ENCODE measurements at places on chromosomes 4 and X.
A peak's percentile ranks its signal among the peaks of the same experiment; 100 is the strongest.

DNA sequence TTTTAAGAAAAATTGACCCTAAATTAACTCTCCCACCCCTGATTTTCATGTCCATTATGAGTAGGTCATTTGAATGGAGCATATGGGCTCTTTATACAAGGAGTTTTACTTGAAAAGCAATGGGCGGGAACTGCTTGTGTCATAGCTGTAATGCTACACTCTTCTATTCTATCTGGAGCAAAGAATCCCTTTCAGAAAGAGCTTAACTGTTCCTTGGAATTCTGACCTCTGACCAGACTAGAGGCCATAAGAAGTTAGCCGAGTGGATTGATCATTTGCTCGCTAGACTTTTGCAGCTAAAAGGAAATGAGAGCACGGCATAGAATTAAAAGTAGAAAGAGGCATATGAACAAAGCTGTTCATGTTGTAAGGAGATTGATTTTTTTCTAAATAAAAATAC, 79.1 kb downstream of the DOCK11 start:
- no peak for DNase-seq

DNA sequence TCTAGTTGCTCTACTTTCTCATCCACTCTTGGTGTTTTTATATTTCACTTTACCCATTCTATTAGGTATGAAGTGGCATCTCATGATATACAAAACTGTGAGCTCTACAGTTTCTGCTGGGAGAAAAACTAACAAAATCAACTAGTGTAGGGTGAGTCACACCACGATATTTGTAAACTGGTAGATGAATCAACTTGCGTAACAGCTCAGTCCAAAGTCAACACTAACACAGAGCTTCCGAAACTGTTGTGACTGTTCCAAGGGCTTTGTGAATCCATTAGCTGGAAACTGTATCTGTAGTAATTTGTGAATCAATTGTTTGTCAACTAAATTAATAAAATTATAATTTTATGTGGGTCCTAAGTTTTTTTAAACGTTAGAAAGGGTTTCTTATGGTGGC, 119.8 kb upstream of the TSPAN5 start:
- DNase-seq, result no peak

GRCh38 chrX:107465932-107466620, 16.6 kb downstream of the FRMPD3 start:
- no peak for DNase-seq

- DNase-seq, result no peak
Observed at GRCh38 chrX:6849716-6850414, 297.6 kb upstream of the STS start.

DNA sequence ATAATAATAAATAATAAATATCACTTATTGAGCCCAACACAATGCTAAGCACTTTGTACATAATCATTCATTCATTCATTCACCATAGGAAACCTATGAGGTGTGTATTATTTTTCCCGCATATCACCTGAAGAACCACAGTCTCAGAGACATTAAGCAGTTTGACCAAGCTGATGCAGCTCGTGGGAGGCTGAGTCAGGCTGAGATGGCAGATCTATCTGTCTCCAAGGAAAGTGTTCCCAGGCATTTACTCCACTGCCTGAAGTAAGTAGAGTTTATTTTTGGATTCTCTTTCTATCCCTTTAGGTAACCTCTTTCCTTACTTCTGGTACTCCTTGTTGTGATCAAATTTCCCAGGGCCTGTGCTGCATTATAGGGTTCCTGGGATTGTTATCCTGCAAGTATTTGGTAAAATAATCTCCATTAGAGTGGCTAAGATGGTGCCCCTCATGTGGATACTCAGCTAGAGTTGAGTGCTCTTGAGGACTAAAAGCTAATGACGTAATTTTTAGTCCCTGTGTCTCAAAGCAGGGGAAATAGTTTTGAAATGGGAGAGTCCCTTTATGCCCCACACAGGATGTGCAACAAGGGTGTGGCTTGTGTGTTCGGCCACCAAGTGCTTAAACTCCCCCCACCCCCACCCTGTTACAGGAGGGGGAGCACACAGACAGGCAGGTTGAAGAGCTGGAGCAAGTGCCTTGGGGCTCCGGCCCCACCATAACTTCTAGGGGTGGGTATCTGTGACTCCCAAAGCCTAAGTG, 467.0 kb downstream of the STIM2 start:
- no peak for DNase-seq

GRCh38 chr4:73662709-73663546, 42.7 kb upstream of the RASSF6 start:
- peak; percentile 77 for DNase-seq

GRCh38 chrX:82218361-82218760, 1016.5 kb downstream of the SH3BGRL start:
- no peak for DNase-seq

- no peak for DNase-seq
Observed at GRCh38 chrX:125248931-125249330, 70.7 kb upstream of the TEX13C start.

GRCh38 chr4:132982151-132982550, 166.9 kb upstream of the PCDH10 start:
- no peak for DNase-seq

DNA sequence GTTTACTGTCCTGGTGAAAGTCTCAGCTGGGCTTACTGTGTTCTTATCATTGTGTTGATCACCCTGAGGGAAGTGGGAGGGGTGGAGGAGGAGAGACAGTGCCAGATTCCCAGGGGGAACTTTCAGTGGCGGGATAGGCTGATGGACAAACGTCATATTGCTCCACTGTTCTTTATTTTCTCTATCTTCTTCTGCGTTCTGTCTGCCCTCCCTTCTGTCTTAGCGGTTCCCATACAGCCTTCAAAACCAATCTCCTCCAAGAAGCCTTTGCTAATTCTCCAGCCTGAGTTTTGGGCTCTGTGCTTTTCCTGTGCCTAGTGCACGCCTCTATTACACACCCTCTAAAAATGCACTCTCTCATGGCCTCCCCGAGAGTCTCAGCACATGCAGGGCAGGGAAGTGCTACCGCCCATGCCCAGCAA, 448.7 kb upstream of the FAT1 start:
- DNase-seq, result no peak

DNA sequence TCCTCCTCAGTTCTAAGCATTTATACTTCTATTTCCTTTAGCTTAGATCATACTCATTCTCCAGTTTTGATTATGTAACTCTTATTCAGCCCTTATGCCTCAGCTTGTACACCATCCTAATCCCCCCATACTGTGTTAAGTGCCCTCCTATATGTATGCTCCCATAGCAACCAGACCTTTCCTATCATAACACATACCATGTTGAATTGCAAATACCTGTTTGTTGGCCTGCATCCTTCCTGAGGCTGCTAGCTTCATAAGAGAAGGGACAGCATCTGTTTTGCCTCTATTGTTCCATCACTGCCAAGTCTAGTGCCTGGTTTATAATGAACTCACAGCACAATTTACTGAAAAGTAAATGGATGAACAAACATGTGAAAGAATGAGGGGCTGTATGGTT, 443.7 kb downstream of the CENPC start:
- peak; percentile 63 for DNase-seq

DNA sequence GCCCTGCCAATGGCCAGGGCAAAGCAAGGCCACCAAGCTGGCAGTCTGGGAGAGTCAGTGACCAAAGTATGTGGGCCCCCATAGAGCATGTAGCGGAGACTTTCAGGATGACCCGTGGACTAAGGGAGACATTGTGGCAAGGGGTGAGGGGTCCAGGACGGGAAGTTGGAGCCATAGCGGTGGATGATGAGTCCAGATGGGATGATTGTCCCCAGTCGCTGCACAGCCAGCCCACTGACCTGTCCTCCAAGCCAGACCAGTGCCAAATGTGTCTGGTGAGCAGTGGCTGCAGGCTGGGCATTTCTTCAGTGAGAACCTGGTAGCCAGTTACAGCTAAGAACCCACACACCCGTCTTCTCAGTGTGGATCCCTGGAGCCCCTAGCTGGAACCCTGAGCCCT, 34.3 kb downstream of the ZNF185 start:
- no peak for DNase-seq

- DNase-seq, result peak; percentile 44
Observed at GRCh38 chrX:1581132-1581531, 10.3 kb upstream of the AKAP17A start.

- no peak for DNase-seq
Observed at GRCh38 chr4:98510340-98510739, 148.1 kb downstream of the TSPAN5 start.

DNA sequence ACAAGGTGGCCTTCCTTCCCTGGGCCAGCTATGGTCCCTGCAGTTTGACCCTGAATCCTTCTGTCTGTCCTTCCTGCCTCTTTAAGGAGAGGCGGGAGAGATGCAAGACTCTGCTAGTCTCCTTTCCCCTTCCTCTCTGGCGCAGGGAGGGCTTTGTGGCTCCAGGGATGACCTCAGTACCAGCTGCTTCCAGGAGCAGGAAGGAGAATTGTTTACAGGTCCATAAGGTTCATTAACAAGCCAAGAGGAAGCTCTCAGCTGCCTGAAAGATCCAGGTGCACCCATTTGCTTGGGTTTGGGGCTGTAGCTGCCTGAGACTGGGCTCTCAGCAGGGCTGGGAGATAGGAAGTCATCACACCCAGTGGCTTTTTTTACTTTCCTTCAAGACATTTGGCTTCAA, 4.0 kb upstream of the FATE1 start:
- peak; percentile 34 for DNase-seq

GRCh38 chr4:23922541-23923111, 32.8 kb upstream of the PPARGC1A start:
- no peak for DNase-seq

DNA sequence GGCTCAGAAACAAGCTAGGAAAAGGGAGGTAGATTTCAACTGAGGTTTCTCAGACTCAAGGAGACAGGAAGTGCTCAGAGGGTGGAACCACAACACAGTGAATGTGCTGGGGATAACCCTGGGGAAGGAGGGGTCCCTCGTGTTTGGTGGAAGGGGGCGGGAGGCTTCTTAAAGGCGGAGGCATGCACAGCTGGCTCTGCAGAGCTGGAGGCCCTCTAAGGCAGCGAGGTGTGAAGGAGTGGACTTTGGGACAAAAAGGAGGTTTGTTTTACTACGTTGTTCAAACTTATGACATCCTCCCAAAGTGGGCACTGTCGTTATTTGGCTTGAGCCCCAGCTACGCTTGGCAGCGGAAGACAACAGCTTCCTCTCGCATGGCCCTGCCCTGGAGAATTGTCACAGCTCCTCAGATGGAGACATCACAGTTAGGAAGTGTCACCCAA, 21.7 kb upstream of the MTM1 start:
- no peak for DNase-seq

GRCh38 chr4:93467484-93468155, 360.9 kb upstream of the ATOH1 start:
- no peak for DNase-seq

- DNase-seq, result no peak
Observed at GRCh38 chr4:77445823-77446222, 159.8 kb upstream of the CXCL13 start.

GRCh38 chr4:123346330-123346940, 50.2 kb upstream of the SPRY1 start:
- no peak for DNase-seq

DNA sequence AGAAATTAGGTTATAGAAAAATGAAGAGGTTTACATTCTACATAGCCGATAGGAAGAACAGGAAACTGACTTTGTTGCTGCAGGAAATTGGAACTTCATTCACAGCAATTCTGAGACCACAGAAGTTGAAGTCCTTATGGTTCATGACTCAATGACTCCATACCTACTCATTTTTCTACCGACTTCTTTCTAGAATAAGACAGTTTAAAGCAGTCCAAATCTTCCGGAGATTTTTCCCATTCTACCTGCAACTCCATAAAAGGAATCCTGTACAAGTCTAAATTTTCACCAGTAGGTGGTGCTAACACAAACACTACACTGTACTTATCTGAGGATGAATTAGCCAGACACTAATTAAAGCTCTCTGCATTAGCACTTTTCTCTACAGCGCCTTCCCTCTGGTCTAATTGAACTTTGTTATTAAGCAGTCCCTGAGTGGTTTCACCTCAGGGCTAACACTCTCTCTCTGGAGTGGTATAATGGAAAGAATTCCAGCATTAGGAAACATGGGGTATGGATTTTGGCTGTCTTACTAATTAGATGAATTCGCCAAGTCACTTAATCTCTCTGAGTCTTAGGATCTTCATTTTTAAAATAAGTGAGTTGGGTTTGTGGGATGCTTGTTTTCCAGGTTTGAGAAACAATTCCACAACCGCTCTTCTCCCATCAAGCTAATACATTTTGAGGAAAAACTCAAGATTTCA, 167.9 kb downstream of the SMIM20 start:
- DNase-seq, result peak; percentile 78

- no peak for DNase-seq
Observed at GRCh38 chrX:2311501-2311900, 189.3 kb downstream of the DHRSX start.

- DNase-seq, result peak; percentile 60
Observed at GRCh38 chr4:41256131-41256739, 493 bp upstream of the UCHL1 start.

DNA sequence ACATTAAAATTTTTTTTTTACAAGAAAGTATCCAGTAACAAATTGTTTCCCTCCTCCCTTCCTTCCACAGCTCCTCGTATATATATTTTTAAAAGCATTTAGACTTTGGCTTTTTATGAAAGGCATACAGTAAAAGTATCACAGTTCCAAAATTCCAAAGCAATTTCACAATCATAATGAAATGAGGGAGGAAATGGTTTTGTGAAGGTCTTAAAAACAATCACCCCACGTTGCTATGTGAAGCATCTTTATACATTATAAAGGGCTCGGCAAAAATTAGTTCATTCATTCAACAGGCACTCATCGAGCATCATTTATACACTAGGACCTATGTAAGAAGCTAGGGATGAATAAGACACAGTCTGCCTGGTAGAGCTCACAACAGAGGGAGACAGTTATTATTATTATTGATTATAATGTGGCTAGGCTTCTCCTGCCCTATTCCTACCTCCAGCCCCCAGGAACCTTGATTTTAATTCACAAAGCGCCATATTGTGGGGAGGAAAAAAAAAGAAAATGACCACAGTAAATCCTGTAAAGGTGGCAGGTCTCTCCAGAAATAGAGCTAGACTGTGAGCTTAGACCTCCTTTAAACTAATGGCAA, 239.9 kb downstream of the MAML3 start:
- peak; percentile 60 for DNase-seq

DNA sequence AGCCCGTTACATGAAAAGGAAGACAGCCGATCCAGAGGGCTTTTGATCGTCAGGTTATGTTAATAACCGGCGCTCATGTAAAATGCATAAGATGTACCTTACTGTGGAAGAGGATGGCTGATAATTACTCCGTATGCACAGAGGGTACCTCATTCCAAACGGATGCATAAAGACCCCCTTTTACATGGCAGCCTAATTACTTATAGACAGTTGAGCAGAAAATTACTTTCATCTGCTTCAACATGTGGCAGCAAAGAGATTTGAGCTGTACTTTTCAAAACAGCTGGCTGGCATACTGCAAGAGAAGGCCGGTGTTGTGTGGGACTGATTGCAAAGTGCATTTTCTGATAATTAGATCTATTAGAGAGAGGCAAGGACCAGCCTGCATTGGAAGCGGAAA, 103.4 kb downstream of the SHOX start:
- DNase-seq, result no peak

All from NCI-H1092 treated with DMSO at 0.1 percent for 48 hours (cell line).